ENCODE measurements at places on chromosomes 3 and 15. TPM values are rescaled to one million over a fixed set of nuclear protein-coding genes. Genes with fewer than 3 reads are reported as not detected.

SV2B gene
- 3.7 TPM for total RNA-seq

TM6SF1 gene
- total RNA-seq, result 2.8 TPM

TGM5 gene
- not detected for total RNA-seq

CIP2A gene
- total RNA-seq, result 1.3 TPM

SLC15A2 gene
- total RNA-seq, result 0.92 TPM

GP9 gene
- 0.27 TPM for total RNA-seq

REC114 gene
- not detected for total RNA-seq

LINGO1 gene
- 3.0 TPM for total RNA-seq

PAK6 gene
- total RNA-seq, result 2.6 TPM

ZNF662 gene
- 6.6 TPM for total RNA-seq

ITIH4 gene
- 3.2 TPM for total RNA-seq

CCR5 gene
- 0.81 TPM for total RNA-seq

DET1 gene
- 6.2 TPM for total RNA-seq

HEXA gene
- total RNA-seq, result 77.9 TPM

SIDT1 gene
- 0.89 TPM for total RNA-seq

DLEC1 gene
- 0.22 TPM for total RNA-seq

HACL1 gene
- total RNA-seq, result 12.6 TPM

TUSC2 gene
- total RNA-seq, result 24.5 TPM
